Pulmonary artery endothelial cell (primary cell): ENCODE measurements at places on chromosomes 1 and 21. TPM values are rescaled to one million over a fixed set of nuclear protein-coding genes. Genes with fewer than 3 reads are reported as not detected.

The SLAMF8 gene
- total RNA-seq: not detected in 2 replicates

The CCDC27 gene
- total RNA-seq: not detected in 2 replicates

The CHIA gene
- not detected in 2 replicates for total RNA-seq

The ZNF436 gene
- total RNA-seq: 15.2 and 21.1 TPM in 2 replicates

The CFH gene
- total RNA-seq: 74.6 and 160 TPM in 2 replicates

The MPZL1 gene
- total RNA-seq: 93.7 and 139 TPM in 2 replicates

The KLHL12 gene
- total RNA-seq: 33.1 and 34.7 TPM in 2 replicates

The EXO1 gene
- 11.7 and 16.9 TPM in 2 replicates for total RNA-seq

The MRPL24 gene
- 56.2 and 66.9 TPM in 2 replicates for total RNA-seq

The BCL2L15 gene
- 0.11 and 0.26 TPM in 2 replicates for total RNA-seq

The ADGRB2 gene
- total RNA-seq: 0.85 and 0.92 TPM in 2 replicates

The LPAR3 gene
- 0.67 TPM in 1 of 2 replicates, not detected in the other for total RNA-seq

The ARHGAP30 gene
- 0.04 TPM in 1 of 2 replicates, not detected in the other for total RNA-seq

The ARHGEF10L gene
- total RNA-seq: 0.95 and 4.2 TPM in 2 replicates

The SPAG17 gene
- total RNA-seq: not detected in 2 replicates

The ALDH4A1 gene
- 11.8 and 16.9 TPM in 2 replicates for total RNA-seq

The KRTAP10-5 gene
- not detected in 2 replicates for total RNA-seq

The DCST2 gene
- total RNA-seq: 0.07 TPM in 1 of 2 replicates, not detected in the other

The RUNX3 gene
- under 0.01 TPM in 1 of 2 replicates, not detected in the other for total RNA-seq

The RAP1GAP gene
- 0.04 and 0.07 TPM in 2 replicates for total RNA-seq

The CRP gene
- 0.07 TPM in 1 of 2 replicates, not detected in the other for total RNA-seq

The RO60 gene
- 144 and 213 TPM in 2 replicates for total RNA-seq

The NCMAP gene
- not detected in 2 replicates for total RNA-seq

The LINGO4 gene
- not detected in 2 replicates for total RNA-seq

The ODR4 gene
- 12.9 and 18.3 TPM in 2 replicates for total RNA-seq

The SAMD11 gene
- total RNA-seq: 0.07 and 0.14 TPM in 2 replicates

The RER1 gene
- total RNA-seq: 88.8 and 97.9 TPM in 2 replicates

The PSMD4 gene
- total RNA-seq: 263 and 288 TPM in 2 replicates

The CGN gene
- total RNA-seq: 0.71 and 0.79 TPM in 2 replicates

The TMIGD3 gene
- 0.21 TPM in 1 of 2 replicates, not detected in the other for total RNA-seq

The TEX38 gene
- total RNA-seq: not detected in 2 replicates

The CIART gene
- 0.86 and 0.88 TPM in 2 replicates for total RNA-seq

The SLC25A34 gene
- total RNA-seq: 0.20 and 0.42 TPM in 2 replicates

The RHCE gene
- total RNA-seq: 0.11 and 0.40 TPM in 2 replicates
